ENCODE measurements at places on chromosomes 6 and 20.
A peak's percentile ranks its signal among the peaks of the same experiment; 100 is the strongest.

DNA sequence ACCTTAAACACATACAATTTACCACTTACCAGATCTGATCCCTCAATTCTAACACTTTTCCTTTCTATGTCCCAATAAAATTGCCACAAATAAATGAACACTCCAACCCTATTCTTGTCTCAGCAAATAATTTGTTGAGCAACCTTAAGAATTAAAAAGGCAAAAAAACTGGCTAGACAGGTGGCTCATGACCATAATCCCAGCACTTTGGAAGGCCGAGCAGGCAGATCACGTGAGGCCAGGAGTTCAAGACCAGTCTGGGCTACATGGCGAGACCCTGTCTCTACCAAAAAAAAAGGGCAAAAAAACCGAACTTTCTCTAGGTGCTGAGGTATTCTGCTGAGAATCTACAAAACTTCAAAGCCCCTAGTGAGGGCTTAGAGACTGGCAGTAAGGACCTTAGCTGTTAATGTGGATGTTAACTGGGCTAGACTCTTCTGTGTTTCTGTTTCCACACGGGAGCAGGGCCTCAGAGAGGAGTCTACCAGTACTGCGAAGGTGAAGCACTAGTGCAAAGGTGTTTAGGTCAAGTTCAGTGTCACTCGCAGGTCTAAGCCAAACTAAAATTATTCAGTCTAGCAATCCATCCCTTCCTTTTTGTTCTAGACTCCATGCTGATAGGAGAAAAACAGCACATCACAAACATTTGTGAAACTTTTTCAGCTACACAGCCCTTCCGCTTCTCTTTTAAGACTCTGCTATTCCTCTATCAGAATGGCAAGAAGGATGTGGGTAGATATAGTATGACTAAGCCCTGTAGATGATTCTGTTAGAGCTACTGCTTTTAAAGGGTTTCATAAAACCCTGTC, 2.6 kb downstream of the FASTKD5 start:
- no peak for DNase-seq

GRCh38 chr6:26328265-26328844, 36.6 kb upstream of the BTN3A2 start:
- DNase-seq, result peak; percentile 47

GRCh38 chr6:8499540-8499939, 64.2 kb upstream of the SLC35B3 start:
- DNase-seq, result peak; percentile 23

- DNase-seq, result no peak
These were observed 196.2 kb upstream of the SYNDIG1 start for GRCh38 chr20:24273251-24273650.

DNA sequence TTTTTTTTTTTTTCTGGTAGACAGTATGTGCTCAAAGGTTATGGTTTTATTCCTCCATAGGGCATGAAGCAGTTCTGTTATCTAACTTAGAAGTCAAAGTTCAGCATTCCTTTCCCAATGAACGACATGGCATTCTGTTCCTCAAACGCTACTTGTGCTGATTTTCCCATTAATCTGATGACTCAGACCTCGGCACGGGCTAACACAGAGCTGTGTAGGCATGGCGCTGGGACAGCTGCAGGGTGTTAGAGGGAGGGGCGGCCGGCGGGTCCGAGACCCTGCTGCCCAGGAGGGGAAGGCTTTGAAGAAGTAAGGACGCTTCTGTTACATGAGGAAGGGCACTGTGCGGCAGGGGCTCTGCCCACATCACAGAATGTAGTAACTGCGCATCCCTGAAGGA, 93.6 kb upstream of the AGPAT4 start:
- no peak for DNase-seq

- no peak for DNase-seq
These were observed 8.0 kb downstream of the PRDM13 start for GRCh38 chr6:99614430-99615186.

All from EL (cell line).